ENCODE measurements at places on chromosomes 3 and 15.
A peak's percentile ranks its signal among the peaks of the same experiment; 100 is the strongest.

DNA sequence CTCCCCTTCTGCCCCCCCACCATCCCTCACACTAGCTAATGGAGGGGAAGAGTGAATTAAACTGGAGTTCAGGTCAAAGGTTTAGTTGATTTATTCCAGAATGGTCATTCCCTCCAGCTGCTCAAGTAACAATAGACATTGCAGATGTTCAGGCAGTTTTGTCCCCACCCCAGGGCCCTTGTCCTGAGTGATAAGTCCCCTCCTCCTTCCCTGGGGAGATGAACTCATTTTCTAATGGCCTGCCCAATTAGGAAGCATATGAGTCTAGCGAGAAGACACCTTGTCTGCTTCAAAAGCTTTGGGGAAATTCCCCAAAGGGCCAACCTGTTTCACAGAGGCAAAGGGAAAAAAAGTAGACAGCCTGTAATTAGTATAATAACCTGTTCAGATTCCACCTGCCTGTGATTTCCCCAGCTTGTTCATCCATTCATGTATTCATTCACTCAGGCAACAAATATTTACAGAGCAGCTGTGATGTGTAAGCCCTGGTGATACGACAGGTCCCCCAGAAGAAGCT is 165.3 kb downstream of the SHQ1 start:
- DNase-seq: no peak

- DNase-seq: peak; percentile 13
These were observed 107.9 kb downstream of the GMPS start for GRCh38 chr3:155978324-155978723.

GRCh38 chr3:10940106-10940505 is 52.4 kb upstream of the SLC6A1 start:
- no peak for DNase-seq

DNA sequence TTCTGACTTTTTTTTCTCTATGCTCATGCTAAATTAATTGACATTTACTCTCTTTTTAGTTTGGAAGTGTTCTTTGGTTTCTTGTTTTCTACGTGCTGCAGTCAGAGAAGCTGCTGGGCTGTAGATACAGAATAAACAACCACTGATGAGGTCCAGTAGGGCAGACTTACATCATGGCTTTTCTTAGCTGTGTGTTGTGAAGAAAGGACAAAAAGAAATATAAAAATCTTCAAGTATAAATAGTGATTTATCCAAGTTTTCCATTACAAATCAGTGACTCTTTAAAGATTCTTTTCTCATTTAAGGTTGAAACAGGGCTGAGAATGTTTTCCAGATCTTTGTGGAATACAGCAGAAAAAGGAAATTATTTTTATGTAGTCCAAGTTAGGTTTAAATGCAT is 122.2 kb downstream of the CMSS1 start:
- no peak for DNase-seq

DNA sequence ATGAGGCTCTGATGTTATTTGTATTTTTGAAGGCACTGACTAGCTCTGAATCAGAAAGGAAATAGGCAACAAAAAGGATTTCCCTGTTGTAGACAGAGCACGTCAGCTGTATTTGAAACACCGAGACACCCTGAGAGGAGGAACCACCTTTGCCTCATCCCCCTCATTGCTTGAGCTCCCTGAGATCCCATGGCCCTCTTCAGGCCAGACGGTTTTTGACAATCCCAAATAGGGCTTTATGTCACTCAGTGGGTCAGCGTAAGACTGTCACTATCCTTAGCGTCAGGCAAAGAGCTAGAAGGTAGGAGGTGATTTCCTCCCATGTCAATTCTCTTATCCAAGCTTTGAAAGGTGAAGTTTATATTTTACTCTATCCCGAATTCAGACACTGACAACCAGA is 254.3 kb downstream of the ZNF621 start:
- no peak for DNase-seq

DNA sequence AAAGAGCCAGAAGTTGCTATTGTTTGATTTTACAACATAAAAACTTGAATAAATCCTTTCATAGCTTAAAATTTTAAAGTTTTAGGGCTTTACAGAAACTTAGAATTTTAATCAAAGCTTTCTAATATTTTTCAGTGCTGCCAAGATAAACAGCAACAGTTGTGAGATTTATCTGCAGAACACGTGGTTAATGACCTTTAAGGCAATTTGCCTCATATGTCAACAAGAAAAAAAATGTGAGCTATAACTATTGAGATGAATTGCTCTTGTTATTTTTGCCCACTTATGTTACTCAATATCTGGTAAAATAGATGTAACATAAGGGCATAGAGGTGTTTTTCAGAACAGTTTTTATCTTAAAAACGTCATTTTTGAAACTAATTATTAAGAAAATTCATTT is 96.7 kb upstream of the NECTIN3 start:
- no peak for DNase-seq

DNA sequence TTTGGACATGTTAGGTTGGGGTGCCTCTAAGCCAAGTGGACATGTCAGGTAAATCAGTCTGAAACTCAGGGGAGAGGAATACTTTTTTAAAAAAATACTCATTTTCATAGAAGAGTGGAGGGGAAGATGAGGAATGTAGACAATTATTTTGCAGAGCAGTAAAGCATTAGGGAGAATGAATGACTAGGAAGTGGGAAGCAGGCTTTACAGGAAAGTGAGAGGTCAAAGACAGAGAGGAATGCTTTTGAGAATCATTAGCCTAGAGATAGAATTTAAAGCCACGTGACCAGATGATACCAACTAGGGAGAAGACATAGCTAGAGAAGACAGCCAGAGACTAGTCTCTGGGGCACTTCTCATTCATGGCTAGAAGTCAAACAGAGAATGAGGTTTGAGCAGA is 91.0 kb downstream of the RAD18 start:
- no peak for DNase-seq

GRCh38 chr3:111324645-111325044 is 217.4 kb upstream of the CD96 start:
- DNase-seq: no peak

GRCh38 chr3:117856354-117856753 is 1146.8 kb downstream of the TUSC7 start:
- DNase-seq: no peak

Data from GM23248 (cell line).